ENCODE measurements at places on chromosomes 2 and 18.

DNA sequence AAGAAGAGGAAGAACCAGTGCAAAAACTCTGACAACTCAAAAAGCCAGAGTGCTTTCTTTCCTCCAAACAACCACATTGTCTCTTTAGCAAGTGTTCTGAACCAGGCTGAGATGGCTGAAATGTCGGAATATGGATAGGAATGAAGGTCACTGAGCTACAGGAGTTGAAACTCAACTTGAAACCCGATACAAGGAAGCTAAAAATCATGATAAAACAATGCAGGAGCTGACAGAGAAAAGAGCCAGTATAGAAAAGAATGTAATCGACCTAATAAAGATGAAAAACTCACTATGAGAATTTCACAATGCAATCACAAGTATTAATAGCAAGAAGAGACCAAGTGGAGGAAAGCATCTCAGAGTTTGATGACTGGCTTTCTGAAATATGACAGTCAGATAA lies 15.0 kb upstream of the EIF2AK3 start:
- no peak for DNase-seq

DNA sequence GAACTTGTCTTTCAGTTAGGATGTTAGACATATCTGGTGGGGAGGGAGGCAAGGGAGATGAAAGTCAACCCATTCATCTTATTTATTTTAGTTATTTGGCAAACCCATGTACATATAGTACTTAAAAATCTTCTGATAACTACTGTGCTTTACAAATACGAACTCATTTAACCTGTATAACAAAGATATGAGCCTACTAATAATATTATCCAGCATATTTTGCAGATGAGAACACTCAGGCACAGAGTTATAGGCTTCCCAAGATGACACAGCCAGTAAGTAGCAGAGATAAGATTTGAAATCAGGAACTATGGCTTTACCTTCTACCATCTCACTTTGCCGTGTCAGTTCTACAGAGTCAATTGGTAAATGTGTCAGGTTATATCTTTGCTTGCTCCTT lies 262.6 kb upstream of the DOK6 start:
- no peak for DNase-seq

DNA sequence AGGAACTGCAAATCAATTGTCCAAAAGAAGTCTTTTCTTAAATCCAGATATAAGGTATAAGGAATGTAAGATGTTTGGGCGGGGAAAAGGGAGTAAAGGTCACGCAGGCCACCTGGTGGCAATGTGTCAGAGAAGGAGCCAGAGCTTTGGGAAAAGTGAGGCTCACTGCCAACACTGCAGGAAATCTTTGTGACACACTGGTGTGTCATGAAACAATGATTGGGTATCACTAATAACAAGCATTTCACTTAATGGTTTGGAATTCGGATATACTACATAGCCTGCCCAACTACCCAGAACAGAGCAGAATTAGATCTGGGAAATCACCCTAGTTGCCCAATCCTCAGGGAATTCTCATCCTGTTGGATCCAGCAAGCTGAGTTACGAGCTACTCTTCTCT lies 61.0 kb downstream of the RBMS1 start:
- DNase-seq: no peak

GRCh38 chr2:25312958-25313710 lies 28.6 kb downstream of the DNMT3A start:
- DNase-seq: no peak

DNA sequence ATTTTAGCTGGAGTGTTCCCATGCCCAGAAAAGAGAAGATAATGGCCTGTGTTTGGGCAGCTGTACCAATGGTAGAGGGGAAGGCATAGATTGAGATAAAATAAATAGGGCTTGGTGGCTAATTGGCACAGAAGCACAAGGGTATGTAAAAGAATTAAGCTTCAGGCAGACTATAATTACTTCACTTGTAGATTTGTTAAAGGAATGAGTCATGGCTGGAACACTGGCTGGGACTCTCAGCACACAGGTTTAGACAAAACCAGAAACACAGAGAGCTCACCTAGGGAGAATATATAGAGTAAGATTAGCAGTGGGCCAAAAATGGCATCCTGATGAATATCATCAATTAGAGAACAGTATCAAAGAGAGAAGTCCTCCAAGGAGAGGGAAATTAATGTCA lies 198.3 kb upstream of the FIGN start:
- no peak for DNase-seq

- peak; percentile 69 for DNase-seq
Measured at GRCh38 chr18:79405781-79406575, 10.2 kb downstream of the NFATC1 start.

DNA sequence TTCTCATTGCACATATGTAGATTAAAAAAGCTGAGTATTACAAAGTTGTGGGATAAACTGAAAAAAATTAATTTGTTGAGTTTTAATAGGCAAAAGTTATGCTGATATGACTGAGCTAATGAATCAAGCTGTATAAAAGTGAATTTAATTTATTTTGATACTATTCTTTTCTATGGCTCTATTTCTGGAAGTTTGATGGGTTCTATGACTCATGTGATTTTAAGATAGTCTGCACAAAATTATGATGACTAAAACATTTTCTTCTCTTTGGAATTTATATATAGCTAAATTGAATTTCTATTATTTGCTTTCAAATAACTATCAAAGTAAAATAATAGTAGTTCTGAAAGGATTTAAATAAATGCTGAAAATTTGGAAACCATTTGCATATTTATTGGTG lies 71.0 kb upstream of the MMADHC start:
- DNase-seq: no peak

GRCh38 chr18:48124857-48125626 lies 194.6 kb upstream of the SMAD2 start:
- DNase-seq: no peak

DNA sequence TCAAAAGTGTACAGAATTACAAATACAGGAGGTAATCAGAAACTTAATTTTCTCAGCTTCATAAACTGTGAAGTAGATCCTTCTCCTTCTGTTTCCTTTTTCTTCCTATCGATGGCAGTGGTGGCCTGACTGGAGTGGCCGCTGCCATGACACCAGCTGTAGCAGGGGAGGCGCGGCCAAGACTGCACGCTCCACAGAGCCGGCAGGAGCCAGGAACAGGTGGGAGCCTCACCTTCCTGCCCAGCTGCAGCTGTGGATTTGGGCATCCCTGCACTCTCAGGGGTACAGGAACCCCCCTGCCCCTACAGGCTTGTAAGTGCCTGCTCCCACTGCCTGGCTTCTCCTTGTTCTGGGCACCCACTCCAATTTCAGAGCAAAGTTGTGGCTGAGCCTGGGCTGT lies 76.1 kb downstream of the EPB41L3 start:
- DNase-seq: no peak

GRCh38 chr2:106185475-106186184 lies 8.5 kb downstream of the UXS1 start:
- DNase-seq: no peak

- no peak for DNase-seq
Measured at GRCh38 chr2:155418753-155419152, 720.3 kb downstream of the KCNJ3 start.

DNA sequence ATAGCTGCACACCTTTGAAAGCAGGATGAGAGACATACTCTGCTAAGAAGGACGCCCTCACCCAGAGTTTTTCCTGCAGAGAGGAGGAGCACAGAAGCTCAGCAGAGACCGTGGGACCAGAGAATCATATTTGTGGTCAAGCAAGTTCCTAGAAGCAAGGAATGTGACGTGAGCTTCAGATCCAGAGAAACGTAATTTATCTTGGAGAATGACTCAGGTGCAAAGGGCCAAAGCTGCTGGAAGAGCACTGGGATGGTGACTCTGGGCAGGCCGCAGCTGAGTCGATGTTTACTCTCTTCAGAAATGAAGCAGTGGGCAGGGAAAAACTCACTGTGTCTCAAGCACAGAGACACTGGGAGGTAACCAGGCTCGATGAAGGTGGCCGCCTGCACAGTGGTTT lies 50.1 kb upstream of the IGFBP2 start:
- no peak for DNase-seq

GRCh38 chr18:24763765-24764513 lies 303.5 kb downstream of the HRH4 start:
- DNase-seq: no peak

DNA sequence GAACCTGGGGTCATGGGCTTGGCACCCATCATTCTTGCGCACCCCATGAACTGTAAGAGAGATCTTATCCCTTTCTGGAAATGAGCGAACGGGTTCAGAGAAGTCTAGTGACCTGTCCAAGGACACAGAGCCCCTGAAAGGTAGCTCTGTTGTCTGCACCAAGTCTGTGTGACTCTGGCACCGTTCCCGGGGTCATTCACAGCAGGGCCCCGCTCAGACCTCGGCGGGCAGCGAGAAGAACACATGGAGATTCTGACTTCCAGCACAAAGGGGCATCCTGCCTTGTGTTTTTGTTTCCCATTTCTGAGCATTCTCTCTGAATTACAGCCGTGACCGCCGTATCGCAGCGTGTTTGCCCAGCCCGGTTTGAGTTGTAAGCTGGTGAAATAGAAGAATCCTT lies 231.7 kb downstream of the KLHL29 start:
- no peak for DNase-seq

DNA sequence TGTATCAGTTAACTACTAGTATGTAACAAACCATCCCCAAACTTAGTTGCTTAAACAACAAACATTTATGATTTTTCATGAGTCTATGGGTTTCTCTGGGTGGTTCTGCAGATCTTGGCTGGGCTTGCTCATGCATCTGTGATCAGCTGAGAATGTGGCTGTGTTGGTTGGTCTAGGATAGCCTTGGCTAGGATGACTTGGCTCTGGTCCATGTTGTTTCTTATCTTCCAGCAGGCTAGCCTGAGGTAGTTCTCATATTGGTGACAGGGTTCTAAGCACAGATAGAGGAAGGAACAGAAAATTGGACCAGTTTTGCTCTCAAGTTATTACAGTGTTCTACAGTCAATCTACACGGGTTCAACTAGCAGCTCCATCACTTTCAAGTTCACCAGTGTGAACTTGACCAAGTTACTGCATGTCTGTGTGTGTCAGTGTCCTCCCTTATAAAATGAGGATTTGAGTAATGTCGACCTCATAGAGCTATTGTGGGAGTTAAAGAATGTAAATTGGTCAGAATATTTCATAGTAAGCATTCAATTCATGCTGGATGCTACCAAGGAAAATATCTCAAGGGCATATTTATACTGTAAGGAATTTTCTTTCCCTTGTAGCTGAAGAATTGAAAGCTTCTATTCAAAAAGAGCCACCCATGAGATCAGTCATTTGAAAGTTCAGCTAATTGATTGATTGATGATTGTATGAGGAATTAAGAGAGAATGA lies 65.3 kb downstream of the MYO3B start:
- no peak for DNase-seq

- DNase-seq: no peak
Measured at GRCh38 chr18:22272242-22272641, 102.9 kb downstream of the GATA6 start.

- no peak for DNase-seq
Measured at GRCh38 chr2:9712263-9712662, 81.5 kb upstream of the YWHAQ start.

- DNase-seq: no peak
Measured at GRCh38 chr18:32714571-32715148, 58.2 kb downstream of the KLHL14 start.

- DNase-seq: no peak
Measured at GRCh38 chr2:120802867-120803484, 67.3 kb downstream of the GLI2 start.

DNA sequence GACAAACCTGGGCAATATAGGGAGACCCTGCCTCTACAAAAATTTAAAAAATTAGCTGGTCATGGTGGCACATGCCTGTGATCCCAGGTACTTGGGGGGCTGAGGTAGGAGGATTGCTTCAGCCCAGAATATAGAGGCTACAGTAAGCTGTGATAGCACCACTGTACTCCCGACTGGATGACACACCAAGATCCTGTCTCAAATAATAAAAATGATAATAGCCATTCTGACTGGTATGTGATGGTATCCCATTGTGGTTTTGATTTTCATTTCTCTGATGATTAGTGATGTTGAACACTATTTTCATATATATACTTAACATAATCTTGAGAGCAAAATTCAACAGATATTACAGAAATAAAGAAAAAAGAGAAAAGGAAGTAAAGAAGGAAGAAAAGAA lies 1491.0 kb upstream of the PIK3C3 start:
- no peak for DNase-seq

DNA sequence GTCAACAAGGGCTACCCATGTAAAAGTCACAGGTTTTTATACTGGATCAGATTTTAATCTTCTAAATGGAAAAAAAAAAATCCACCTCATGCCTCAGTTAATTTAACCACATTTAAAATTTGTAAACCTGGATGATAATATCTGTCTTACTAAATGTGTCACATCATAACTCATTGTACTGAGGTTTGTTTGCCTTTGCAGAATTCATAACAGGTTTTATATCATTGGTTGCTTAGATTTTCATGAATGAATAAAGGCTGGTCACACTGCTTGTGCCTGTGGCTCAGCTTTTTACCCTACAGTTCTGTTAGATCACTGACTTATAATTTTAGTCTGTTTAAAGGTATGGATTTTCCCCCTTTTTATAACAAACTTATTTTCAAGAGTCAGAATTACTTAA lies 48.9 kb downstream of the PSMD14 start:
- no peak for DNase-seq

DNA sequence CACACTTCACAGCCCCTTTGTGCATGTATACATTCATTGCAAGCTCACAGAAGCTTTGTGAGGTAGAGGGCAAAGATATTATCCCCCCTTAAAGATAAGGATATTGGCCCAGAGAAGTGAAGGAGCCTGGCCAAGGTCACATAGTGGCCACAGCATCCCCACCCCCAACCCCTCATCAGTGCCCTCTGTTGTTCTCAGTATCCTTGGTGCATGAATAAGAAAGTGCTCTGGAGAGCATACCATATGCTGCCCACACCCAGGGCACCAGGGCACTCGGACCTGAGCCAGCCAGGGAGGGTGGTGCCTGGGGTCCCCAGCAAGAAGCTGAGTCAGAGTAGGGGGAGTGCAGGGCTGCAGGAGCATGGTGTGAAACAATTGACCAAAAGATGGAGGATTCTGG lies 3.3 kb downstream of the DYSF start:
- no peak for DNase-seq

DNA sequence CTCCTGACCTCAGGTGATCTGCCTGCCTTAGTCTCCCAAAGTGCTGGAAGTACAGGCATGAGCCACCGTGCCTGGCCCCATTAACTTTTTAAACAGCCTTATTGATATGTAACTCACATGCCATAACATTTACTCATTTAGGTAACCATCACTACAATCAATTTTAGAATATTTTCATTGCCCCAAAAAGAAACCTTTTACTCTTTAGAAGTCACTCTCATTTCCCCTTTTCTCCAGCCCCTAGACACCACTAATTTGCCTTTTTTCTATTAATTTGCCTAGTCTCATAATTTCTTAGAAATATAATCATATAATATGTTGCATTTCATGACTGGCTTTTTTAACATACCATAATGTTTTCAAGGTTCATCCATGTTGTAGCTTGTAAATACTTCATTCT lies 57.2 kb upstream of the TACR1 start:
- DNase-seq: no peak

GRCh38 chr18:35511833-35512232 lies 14.1 kb upstream of the INO80C start:
- DNase-seq: no peak

GRCh38 chr2:16608661-16609643 lies 56.7 kb downstream of the CYRIA start:
- DNase-seq: peak; percentile 87

GRCh38 chr18:26091047-26091630 lies 726 bp upstream of the SS18 start:
- DNase-seq: peak; percentile 12
